Calu3 (cell line): ENCODE measurements at places on chromosomes 4 and X. TPM values are rescaled to one million over a fixed set of nuclear protein-coding genes. Genes with fewer than 3 reads are reported as not detected.

PRRG3 gene
- total RNA-seq = not detected in 2 replicates

MAGIX gene
- 13.9 and 16.6 TPM in 2 replicates for total RNA-seq

NAP1L3 gene
- total RNA-seq = not detected in 2 replicates

GUCY1B1 gene
- total RNA-seq = 19.3 TPM in 2 replicates

SSX2B gene
- total RNA-seq = not detected in 2 replicates

TRPC5OS gene
- total RNA-seq = not detected in 2 replicates

PRKG2 gene
- total RNA-seq = 0.76 and 1.5 TPM in 2 replicates

EFNB1 gene
- total RNA-seq = 12.6 and 20.7 TPM in 2 replicates

ZNF732 gene
- not detected in 2 replicates for total RNA-seq

RENBP gene
- total RNA-seq = 0.80 and 1.6 TPM in 2 replicates

PRDM8 gene
- 1.8 and 2.4 TPM in 2 replicates for total RNA-seq
